Dermis blood vessel endothelial cell (primary cell): ENCODE measurements at places on chromosomes 3 and 15. TPM values are rescaled to one million over a fixed set of nuclear protein-coding genes. Genes with fewer than 3 reads are reported as not detected.

DNA sequence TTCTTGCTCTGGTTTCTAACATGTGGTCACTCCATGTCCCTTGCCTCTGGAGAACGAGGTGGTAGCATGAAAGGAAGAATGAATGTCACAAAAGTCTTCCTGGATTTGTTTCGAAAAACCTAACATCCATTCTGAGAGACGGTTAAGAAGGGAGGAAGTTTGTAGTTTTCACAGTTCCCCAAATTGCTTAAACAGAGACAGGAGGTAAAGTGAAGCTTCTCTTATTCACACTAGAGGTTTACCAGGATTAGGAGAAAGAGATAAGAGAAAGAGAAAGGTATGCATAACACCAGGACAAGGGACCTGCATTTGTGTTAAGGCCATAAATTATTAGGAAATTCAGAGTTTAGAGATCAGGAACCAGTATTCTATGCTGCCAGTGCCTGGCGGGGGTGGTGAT lies 228.1 kb downstream of the CPNE4 start:
- DNase-seq: no peak

PLSCR5 gene
- total RNA-seq: not detected in 2 replicates

GRCh38 chr3:17038900-17039553 lies 154.3 kb downstream of the PLCL2 start:
- DNase-seq: no peak

DOCK3 gene
- under 0.01 TPM in 1 of 2 replicates, not detected in the other for total RNA-seq

DNA sequence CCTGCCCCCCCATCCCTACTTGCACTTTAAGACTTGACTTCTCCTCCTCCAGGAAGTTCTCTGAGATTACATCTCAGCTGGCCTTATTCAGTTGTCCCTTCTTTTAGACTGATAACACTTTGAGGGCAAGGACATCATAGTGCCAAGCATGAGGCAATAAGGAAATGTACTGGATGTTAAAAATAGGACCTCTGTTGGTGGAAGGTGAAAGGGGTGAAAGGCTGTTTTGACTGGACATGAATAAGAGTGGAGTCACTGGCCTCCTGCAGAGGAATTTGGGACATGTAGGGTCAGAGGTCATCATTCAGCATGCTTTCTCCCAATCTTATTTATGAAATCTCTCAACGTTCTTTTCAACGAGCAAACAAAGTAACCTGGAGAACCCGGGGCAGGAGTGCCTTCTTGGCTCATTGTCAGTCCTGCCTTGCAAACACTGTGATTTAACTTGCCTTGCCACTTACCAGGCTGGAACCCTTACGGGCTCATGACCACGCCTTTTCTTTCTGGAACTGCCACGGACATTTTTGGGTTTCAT lies 38.6 kb downstream of the TRIM71 start:
- no peak for DNase-seq

DNA sequence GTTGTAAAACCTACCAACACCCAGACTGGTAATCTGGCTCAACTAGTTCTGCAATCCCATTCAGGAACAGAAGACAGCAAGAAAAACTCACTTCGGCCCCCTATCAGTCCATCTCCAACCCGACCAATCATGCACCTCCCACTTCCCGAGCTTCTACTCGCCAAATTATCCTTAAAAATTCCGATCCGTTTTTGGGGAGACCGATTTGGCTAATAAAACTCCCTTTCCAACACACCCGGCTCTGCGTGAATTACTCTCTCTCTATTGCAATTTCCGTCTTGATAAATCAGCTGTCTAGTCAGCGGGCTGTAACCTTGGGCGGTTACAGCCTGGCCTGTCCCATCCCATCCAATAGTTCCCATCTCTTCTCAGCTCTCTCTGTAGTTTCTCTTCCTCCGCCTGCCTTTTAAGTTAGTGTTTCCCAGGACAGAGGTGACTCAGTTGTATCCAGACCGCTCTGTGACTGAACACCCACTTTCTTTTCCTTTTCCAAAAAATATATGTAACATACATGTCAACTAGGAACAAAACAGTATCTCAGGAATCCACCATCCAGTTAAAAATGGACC lies 780 bp upstream of the ACAD9 start:
- DNase-seq: peak; percentile 61

COL7A1 gene
- 0.42 and 1.5 TPM in 2 replicates for total RNA-seq
